Left cardiac atrium (tissue), 4 donors: ENCODE measurements at places on chromosomes 3 and 15. TPM values are rescaled to one million over a fixed set of nuclear protein-coding genes. Genes with fewer than 3 reads are reported as not detected.

The ECE2 gene
- total RNA-seq = not detected

DNA sequence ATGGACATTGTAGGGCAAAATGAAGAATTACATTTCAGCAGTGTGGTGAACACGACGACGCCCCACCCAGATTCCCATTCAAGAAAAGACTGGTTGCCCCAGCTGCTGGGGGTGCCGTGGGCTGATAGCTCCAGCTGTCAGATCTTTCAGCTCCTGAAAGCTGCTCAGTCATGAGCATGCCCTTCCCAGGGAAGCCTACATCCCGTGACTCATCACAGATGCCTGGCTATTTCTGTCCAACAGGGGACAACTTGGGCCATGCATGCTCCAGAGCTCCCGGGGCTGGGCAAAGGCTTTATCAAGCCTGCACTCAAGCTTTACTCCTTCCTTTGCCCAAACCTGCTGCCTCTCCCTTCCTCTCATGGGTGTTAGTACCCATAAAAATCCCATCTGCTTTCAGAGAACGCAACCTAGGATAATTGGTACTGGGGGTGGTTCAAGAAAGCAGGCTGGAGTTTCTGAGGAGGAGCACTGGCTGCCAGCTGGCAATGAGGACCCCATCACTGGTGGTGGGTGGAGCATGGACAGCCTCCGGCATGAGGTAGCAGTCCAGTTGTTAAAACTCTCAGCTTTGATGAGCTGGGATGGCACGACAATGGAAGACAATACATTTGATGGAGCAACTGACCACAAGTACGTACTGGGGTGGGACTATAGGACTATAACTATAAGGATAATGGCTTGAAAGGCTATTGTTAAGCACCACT is 16.4 kb upstream of the ST8SIA2 start:
- peak; percentile 29 for DNase-seq

The SLC24A5 gene
- total RNA-seq = not detected

The UROC1 gene
- not detected for total RNA-seq

The TGM4 gene
- not detected for total RNA-seq

DNA sequence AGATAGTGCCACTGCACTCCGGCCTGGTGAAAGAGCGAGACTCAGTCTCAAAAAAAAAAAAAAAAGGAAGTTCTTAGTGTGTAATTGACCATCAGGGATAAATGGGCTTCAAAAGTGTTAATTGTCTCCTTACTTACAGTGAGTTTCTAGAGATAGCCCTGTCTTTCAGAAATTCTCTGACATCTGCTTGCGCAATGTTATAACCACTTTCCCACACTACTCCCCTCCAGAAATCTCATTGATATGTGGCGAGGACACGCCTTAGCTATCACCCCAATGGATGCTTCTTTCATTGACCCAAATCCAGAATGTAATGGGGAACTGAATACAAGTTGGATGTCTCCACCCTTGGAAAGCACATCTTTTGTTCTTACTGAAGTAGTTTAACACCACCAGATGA is 70.9 kb downstream of the GMPS start:
- DNase-seq = no peak

The TPRG1 gene
- 5.2 TPM for total RNA-seq

GRCh38 chr3:141722081-141722480 is 16.0 kb upstream of the RNF7 start:
- no peak for DNase-seq

GRCh38 chr3:59865351-59865750 is 815.5 kb upstream of the CFAP20DC start:
- DNase-seq = no peak

DNA sequence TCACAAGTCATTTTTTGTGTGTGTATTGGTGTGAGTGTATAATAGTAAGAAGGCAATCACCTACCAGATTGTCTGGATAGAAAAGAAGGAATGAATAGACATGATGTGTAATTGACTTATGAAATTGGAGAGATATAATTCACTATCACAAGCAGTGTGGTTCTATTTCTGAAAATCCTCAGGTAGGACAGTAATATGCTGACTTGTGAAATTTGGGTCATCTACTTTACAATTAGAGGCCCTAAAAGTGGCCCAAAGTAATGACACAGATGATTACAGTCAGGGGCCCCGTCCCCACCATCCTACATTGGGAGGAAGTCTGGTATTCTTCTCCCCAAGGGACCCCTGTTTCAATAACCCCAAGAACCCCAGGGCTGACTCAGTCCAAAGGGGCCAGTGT is 73.6 kb upstream of the SELENOK start:
- DNase-seq = no peak

DNA sequence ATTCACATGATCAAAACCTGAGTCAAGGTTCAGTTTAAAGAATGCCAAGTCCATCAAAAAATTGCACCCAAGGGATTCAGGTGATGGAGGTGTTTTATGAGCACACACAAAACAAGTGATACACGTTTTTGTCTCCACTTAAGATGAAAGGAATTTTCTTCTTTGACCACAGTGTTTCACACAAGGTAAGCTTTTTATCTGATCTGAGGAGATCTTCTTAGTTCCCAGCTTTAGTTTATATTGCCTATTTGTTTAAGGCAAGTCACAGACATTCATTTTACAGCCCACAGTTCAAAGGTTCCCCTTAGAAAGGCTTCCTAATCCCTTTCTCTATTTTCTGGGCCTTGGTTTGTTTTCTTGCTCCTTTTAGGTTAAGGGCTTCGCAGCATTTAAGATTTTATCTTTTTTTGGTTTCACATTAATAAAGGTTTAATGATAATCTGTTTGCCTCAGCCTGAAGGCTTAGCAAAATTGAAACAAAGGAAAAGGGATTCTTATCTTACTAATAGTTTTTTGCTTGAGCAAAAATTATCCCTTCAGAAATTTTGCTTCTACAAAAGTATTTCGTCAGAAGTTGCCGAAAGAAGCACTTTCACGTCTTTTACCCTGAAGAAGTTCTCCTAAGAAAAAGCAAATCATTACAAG is 420.5 kb upstream of the NAALADL2 start:
- DNase-seq = no peak

GRCh38 chr3:185750702-185751101 is 74.1 kb downstream of the IGF2BP2 start:
- DNase-seq = no peak
